ENCODE measurements at places on chromosomes 16 and 17.

DNA sequence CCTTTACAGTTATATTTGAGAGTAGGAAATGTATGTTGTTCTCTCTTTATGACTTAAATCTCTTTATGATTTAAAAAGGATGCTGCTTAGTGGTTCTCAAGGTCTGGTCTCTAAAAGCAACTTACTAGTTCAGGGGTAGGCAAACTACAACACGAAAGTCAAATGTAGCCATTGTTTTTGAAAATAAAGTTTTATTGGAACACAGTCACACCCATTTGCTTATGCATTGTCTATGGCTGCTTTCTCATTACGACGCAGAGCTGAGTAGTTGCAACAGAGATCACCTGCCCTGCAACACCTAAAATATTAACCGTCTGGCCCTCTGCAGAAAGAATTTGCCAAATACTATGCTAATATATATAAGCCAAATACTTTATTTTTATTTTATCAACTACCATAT is 58.2 kb downstream of the HELZ start:
- no peak for DNase-seq

DNA sequence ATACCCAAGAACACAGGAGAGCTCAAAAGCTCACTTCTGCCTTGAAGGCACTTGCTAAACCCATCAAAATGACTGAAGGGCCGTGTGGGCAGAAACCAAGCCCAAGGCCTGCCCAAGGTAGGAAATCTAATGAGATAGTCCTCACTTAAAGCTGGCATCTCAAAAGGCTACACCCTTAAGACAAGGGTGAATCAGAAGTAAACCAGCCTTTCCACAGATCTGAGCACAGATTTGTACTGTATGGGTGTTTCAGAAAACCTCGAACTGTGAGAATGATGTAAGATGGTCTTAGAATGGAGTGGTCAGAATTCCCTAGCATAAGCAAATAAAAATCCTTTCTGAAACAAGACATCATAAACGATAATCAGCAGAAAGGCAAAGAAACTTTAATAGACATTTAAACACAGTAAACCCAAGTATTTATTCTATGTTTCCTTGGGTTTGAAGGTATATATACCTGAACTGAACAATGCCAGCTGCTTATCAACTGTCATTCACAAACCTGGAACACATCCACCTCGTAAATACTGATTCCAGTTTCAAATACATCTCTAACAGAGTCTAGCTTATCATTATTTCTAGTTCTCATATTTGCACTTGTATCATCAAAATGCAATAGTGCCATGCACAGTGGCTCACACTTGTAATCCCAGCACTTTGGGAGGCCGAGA is 37.8 kb downstream of the GLG1 start:
- no peak for DNase-seq

GRCh38 chr16:26952411-26952810 is 114.3 kb upstream of the C16orf82 start:
- no peak for DNase-seq

DNA sequence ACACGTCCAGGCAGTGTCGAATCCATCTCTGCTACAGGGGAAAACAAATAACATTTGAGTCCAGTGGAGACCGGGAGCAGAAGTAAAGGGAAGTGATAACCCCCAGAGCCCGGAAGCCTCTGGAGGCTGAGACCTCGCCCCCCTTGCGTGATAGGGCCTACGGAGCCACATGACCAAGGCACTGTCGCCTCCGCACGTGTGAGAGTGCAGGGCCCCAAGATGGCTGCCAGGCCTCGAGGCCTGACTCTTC is 7.2 kb upstream of the CD68 start:
- no peak for DNase-seq

DNA sequence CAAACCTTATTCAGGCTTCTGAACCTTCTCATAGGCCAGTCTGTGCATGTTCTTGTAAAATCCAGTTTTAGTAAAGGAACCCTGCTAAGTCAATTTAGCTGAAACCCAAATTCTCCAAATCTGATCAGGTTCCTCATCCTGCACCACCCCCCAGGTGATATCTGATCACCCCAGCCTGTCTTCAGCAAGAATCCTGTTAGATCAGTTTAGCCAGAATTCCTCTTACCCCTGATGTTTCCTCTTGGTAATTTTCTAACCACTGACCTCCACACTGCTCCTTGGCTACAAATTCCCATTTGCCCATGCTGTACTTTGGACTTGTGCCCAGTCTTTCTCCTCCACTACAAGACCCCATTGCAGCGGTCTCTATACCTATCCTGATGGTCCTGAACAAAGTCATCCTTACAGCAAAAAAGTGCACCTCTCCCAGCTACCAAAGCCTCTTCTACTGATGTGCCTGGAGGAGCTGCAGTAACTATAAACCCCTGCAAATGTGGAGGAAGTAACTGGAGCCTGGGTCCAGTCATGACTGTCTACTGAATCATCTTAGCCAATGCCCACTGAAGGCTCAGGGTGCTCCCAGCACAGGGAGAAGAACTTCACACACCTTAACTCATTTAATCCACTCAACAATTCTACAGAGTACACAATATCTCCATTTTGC is 23.8 kb downstream of the TEX14 start:
- DNase-seq, result no peak

DNA sequence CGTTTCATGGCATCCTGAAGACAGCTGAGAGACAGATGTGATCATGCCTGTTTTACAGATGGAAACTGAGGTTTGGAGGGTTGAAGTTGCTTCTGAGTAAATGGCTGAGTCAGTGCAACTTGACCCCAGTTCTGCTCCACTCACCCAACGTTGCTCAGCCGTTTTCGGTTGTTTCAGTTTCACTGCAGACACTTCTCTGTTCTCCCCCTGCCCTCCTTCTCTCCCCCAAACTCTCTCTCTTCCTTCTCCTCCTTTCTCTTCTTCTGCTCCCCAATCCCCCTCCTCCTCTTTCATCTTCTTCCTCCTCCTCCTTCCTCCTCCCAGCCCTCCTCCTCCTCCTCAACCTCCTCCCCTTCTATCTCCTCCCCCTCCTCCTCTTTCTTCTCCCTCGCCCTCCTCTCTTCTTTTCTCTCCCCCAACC is 9.4 kb upstream of the CEP20 start:
- DNase-seq, result no peak

DNA sequence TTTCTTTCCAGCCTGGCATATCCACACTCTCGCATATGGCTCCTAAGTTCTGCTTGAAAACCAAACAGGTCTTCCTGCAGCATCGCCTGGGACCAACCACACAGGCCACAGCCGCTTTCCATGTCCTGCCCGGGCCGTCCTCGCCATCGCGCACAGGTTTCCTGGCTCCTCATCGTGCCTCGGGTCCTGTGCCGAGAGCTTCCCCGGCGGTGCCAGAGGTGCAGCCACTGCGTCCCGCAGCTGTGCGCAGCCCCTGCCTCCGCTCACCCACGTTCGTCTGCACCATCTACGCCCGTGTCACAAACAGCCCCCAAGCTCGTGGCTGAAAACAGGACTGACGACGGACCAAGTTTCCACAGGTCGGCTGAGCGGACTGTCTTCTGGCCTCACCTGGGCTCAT is 6.3 kb upstream of the ZFPM1 start:
- no peak for DNase-seq

DNA sequence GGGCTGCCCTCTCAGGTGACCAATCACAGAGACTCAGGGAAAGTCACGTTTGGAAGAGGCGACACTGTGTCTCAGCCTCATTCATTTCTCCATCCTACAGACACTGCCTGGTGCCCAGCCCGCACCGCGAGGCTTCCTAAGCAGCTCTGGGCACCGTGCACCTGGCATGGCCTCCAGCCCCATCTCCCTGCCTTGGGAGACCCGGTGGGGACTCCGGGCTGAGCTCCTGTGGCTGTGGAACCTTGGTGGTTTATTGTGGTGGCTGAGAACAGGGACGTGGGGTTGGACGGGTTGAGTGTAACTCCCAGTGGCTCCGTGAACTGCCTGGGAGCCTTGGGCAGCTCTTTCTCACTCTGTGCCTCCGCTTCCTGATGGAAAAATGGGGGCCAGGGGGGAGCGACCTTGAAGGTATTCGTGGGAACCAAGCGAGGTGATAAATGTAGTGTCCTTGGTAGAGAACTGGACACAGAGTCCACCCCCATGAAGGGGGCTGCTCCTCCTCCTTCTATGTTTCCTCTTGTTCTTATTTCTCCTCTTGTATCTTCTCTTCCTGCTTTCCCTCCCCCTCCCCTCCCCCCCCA is 215.4 kb downstream of the SEC14L1 start:
- no peak for DNase-seq

- no peak for DNase-seq
Measured at GRCh38 chr17:76382351-76382802, 2.0 kb upstream of the SPHK1 start.

DNA sequence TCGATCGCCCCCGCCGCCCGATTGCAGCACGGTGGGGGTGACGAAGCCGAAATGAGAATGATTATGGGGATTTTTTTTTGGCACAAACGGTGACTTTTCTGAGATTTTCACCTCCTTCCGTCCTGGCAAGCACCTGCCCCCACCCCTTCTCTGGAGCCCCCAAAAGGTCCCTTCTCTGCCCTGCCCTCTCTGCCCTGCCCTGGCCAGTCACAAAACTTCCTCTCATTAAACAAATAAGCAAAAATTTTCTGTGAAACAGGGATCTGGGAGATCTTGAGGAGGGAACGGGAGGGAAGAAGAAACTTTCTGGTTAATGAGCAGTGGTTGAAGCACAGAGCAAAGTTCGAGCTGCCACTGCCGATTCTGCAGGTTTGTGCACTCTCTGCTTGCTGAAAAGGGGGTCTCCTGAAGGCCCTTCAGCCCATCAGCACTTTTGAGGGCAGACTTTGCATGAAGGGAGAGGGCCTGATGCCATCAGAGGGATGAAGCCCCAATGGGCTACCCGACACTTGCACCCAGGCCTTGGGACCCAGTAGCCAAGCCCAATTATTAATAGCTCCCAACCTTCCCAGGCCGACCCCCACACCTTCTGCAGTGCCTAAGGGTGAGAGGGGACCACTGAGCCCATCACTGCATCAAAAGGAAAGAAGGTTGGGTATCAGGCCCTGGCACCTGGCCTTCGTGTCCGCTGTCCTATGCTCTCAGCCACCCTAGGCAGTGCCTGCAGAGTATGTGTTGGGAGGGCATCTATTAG is 1.0 kb upstream of the HOXB8 start:
- no peak for DNase-seq

DNA sequence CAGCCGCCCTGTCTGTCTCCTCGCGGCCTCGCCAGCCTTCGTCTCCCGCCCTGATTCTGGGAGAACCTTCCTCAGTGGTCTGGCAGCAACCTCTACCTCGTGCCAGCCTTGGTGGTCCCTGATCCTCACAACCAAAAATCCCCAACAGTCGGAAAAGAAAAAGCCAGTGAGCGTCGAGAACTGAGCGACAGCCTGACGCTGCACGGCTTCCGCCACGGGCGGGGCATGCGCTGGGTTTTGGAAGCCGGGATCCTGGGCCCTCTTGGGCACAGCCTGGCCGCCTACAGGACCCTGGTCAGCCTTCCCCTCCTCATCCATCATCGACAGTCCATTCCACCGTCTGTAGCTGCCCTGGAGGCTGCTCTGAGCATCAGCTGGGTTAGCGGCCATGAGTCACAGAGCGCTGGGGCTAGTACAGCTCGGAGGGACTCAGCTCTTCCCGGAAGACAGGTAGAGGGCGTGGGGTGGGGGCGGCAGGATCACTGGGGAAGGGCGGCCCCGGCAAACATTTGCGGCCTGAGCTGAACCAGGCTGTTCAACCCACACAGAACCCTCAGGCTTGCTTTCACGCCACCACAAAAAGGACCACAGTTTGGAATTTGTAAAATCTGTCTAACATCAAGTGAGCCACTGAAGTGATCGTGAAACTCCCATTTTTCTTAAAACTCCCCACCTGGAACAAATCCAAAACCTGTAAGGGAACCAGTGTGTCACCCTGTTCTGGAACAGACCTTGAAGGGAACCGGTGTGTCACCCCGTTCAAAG is 55.4 kb upstream of the DOC2B start:
- DNase-seq, result no peak

GRCh38 chr16:29014561-29015069 is 29.8 kb downstream of the LAT start:
- no peak for DNase-seq

DNA sequence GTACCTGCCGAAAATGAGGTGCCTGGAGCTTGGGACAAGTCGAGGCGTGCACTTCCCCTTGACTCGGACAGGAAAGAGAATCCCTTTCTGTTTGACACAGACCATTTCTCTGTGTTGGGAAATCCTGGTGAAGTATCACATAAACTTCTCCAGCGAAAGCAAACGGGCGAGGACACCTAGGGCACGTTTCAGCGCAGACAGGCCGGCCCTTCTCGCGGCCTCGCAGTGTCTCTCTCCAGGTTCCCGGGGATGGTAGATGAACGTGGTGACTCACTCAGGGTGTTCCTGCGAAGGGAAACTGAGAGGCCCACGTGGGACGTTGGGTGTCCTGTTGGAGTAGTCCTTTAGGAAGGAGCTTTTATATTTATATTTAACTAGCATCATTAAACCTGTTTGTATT is 36.3 kb upstream of the ZNF750 start:
- no peak for DNase-seq

DNA sequence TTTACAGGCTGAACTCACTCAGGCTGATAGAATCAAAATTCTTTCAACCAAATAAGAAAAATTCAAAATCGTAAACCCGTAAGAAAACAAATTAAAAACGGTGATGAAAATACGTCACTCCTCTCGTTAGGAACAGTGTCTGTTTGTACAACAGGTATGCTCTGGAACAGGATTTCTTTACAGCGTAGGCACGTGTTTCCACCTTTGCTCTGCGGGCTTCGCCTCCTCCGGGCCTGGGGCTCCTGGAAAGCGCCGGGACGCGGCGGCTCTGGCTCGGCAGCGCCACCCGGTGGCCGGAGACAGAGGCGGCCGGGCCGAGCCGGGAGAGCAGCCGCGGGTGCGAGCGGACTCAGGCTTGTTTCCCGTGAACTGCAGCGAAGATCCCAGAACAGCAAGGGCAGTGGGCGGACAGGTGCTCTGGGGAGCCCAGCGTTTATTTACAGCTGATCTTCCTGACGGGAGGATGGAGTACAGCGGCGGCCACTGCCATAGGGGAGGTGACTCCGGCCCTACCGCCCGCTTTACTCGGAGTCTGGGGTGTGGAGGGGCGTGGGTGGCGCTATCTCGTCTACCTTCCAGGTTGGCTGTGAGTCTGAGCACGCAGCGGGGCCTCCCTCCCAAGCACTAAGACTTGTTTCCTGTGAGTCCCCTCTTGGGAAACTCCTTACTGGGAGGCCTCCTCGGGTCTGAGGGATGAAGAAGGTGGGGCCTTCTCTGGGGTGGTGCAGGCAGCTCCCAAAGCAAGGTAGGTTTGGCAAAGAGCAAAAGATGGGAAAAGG is 40.5 kb upstream of the ATP2A3 start:
- DNase-seq, result no peak

DNA sequence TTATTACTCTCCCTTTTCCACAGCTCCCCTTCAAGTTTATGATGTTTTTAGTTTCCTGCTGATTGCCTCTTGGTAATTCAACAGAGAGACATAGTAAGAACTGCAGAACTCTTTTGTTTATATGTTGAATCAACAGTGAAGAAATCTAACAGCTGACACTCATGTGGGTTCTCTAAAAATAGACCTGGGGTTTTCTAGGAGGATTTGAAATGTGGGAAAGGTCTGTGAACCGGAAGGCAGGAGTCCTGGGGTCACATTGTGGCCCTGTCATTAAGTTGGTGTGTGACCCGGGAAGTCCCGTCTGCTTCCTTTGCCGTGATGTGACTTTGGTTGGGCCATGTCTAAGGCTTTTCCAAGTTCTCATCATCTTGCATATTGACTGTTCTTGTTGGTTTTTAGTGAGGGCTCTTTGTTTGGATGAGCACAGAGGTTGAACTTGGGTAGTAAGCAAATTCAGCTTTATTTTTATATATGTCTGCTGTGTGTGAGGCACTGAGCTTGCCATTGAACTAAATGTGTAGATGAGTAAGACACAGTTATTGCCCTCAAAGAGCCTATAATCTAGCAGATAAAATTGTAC is 48.5 kb upstream of the HS3ST3A1 start:
- DNase-seq, result no peak

- DNase-seq, result no peak
Measured at GRCh38 chr17:82638183-82638773, 10.0 kb downstream of the WDR45B start.

Measured in esophagus squamous epithelium (tissue), 5 donors.